ENCODE measurements at places on chromosomes 13 and 19.
A peak's percentile ranks its signal among the peaks of the same experiment; 100 is the strongest.

DNA sequence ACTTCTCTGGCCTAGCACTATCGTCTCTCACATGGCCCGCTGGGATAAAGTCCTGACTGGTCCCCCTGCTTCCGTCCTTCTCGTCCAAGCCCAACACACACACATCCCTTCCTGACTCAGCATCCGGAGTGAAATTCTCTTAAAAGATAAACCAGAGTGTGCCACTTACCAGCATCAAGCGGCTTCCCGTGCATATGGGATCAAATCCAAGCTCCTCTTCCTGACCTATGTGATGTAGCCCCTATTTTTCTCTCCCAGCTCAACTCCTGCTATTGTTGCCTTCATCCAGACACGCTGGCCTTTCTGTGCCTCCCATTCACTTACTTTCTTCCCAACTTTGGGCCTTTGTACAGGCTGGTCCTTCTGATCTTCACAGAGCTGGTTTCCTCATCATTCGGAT is 530.4 kb downstream of the DIAPH3 start:
- DNase-seq, result no peak

DNA sequence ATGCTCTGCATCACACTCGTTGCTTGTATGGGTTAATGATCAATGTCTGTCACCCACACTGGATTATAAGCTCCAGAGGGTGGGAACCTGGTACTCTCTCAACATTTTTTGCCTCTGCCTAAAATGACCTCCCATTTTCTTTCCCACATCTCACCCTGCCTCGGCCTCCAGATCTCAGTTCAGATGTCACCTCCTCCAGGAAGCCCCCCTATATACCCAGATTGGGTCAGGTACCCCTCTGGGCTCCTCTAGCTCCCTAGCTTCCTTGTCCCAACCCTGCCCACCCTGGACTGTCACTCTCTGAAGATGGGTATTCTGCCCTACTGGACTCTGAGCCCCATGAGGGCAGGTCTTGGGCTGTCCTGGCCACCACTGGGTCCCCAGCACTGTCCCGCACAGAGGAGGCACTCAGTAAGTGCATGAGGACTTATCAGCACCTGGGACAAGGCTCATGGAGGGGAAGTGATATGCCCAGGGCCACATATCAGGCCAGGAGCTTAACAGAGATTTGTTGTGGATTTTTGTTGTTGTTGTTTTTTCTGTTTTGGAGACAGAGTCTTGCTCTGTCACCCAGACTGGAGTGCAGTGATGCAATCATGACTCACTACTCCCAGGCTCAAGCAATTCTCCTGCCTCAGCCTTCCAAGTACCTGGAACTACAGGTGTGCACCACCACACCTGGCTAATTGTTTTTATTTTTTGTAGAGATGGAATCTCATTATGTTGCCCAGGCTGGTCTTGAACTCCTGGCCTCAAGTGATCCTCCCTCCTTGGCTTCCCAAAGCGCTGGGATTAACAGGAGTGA is 23.8 kb downstream of the PRKD2 start:
- peak; percentile 25 for DNase-seq

DNA sequence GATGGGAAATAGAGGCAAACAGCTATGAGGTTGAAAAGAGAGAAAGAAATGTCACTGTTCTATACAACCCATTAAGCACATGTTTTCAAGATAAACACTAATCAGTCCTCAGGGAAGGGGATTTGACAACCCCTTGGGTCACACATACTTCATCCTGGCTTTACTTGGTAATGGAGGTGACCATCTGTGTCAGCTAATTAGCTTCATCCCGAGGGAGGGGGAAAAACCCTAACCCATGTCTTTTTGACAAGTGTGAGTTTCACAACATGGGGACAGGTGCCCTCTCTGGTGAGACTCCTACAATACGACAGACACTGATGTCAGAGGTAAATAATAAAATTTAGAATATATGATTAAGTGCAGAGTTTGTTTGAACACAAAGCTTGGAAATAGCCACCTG is 43.1 kb downstream of the ZNF611 start:
- DNase-seq, result no peak

DNA sequence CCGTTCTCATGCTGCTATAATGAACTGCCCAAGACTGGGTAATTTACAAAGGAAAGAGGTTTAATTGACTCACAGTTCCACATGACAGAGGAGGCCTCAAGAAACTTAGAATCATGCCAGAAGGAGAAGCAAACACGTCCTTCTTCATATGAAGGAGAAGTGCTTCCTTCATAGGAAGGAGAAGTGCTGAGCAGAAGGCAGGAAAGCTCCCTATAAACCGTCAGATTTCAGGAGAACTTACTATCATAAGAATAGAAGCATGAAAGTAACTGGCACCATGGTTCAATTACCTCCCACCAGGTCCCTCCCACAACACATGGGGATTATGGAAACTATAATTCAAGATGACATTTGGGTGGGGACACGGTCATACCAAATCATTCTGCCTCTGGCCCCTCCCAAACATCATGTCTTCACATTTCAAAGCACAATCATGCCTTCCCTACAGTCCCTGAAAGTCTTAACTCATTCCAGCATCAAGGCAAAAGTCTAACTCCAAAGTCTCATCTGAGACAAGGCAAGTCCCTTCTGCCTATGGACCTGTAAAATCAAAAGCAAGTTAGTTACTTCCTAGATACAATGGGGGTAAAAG is 10.6 kb downstream of the ACOD1 start:
- no peak for DNase-seq

DNA sequence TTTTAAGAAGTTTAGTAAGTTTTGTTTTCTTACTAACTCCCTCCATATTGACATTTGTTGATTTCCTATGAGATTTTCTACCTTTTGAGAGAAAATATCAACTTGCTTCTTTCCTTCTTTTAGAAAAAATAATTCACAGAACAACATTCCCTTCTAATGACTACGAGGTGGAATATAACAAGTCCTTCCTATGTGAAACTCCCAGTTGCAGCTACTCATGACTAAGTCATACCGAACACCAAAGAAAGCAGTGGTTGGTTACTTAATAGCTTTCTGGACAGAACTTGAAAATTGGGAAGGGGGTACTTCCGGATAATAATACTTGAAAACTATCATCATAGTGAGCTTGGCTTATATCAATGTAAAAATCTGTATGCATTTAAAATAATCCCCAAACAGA is 144.8 kb downstream of the DACH1 start:
- no peak for DNase-seq

- DNase-seq, result no peak
Observed at GRCh38 chr19:27906081-27906480, 1306.9 kb downstream of the UQCRFS1 start.

DNA sequence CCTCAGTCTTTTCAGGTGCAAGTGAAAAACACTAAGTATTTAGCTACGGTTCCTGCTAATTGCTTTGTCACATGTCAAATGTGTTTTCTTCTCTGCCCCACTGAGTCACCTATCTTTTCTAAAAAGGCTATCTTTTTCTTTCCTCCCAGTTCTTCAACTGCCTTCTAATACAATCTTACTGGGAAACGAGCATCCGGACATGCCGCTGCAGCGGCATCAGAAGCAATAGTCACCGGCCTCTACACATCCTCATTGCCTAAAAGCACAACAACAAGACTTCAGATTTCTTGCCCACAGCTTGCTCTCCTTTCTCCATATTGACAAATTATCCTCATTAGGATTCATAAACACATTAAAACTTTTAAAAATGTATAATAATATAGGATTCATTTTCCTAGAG is 1.2 kb downstream of the PCDH9 start:
- peak; percentile 6 for DNase-seq

GRCh38 chr13:28475916-28476725 is 18.8 kb downstream of the FLT1 start:
- DNase-seq, result peak; percentile 74

DNA sequence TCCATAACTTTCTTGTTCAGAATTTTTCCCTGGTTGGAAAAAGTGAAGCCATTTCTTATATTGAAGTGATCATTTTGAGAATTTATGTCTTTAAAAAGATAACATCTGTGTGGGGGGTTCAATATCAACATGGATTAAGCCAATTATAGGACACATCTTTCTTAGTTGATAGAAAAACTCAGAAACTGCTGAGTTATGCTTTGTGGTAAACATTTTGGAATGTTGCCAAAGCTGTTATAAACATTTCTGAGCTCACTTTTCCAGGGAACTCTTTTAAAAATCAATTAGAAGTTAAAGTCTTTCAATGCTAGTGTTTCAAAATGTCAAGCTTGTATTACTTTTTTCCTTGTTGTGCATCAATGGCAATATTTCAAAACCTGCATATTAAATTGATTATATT is 248.8 kb downstream of the DACH1 start:
- DNase-seq, result no peak

GRCh38 chr13:43022934-43023288 is 475 bp upstream of the DNAJC15 start:
- DNase-seq, result no peak

DNA sequence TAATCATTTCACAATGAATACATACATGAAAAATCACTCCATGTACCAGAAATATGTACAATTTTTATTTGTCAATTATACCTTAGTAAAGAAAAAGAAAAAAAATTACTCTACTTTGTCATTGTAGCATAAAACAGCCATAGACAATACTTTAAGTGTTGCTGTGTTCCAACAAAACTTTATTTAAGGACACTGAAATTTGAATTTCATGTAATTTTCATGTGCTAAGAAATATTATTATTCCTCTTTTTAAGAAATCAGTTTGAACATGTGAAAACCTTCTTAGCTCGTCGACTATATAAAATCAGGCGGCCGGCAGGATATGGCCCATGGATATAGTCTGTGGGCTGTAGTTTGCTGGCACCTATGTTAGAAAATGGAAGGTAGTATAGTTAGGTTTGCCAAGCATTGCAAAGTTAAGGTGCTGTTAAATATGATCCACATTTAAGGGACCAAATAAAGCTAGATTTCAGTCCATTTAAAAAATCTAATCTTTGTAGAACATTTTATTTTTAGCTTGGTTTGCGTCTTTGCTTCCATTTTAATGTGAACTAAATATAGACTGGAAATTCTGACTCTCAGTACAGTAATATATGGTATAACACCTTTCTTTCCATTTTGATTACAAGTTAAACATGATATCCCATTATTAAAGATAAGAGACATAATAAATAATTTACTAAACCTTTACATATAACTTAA is 6.5 kb downstream of the DGKH start:
- DNase-seq, result no peak

- no peak for DNase-seq
Observed at GRCh38 chr13:82947683-82948082, 934.6 kb downstream of the SLITRK1 start.

DNA sequence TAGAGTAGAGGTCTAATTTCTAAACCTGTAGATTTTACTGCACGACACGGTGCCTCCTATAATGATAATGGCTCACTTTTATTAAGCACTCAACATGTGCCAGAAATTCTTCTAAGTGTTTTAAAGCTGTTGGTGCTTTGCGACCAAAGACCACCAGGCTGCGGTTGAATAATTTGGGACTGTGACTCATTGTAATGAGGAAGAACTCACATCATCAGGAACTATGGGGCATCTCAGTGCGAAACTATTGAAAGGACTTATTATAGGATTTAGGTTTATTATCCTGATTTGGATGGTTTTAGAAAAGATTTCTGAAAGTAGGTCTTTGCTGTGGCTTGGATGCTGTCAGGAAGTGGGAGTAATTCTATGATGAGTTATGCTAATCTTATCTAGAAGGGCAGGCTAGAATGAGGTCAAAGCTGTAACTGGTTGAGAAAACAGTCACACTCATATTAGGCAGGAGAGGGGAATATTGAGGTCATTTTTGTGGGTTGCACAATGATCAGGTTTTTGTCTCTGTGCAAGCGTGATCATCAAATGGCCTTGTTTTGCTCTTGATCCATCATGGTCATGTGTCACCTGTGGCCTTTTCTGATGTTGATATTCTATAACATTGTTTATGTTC is 266.8 kb downstream of the PCDH20 start:
- DNase-seq, result no peak

- DNase-seq, result peak; percentile 66
Observed at GRCh38 chr13:95492044-95492801, 60.3 kb upstream of the CLDN10 start.

DNA sequence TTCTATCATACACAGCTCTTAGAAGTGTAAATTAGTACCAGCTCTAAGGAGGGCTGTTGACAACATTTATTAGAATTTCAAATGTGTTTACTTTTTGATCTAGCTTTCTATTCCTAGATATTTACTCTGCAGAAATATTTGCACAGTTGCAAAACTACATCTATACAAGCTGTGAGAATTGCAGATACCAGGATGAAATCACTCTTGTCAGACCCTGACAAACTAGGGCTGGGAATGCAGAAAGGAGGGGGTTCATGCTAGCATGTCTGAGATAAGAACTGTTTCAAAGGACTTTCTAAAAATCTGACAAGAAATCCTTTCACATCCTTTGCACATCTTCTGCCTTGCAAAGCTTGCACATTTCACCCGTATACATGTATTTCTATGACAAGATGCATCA is 11.8 kb upstream of the PABPC3 start:
- no peak for DNase-seq

GRCh38 chr13:103067751-103068555 is 1.7 kb upstream of the SLC10A2 start:
- peak; percentile 49 for DNase-seq

- DNase-seq, result peak; percentile 42
Observed at GRCh38 chr19:12749938-12750521, 1.6 kb upstream of the BEST2 start.

DNA sequence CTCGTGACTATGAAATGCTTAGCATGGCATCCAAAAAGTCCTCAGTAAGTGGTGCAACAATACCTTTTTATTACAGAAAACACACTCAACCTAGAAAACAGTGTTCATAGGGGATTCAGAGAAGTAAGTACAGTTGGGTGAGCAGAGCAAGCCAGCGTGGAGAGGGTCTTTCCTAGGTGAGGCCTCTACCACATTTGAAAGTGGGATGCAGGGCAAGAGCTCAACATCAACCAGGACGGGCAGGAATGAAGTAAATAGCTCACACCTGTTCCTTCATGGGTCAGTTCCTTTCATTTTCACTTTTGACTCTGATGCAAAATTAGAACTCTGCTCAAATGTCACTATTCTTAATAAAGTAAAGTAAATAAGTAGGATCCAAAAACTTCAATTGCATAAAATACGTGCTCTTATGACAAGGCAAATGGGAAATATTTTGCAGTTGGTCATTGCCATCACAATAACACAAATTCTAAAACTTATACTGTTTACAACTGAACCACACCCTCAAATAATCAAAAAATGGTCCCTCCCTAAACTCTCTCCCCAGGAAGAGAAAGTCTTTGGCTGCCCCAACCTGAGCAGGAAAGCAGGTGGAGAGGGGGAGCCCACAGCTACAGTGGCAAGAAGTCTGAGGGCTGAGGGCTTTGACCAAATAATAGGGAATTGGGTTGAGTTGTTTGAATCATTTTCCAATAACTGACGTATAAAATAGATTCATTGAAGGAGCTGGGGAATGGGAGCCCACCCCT is 20.2 kb downstream of the CHAMP1 start:
- DNase-seq, result no peak

GRCh38 chr19:47754206-47755064 is 9.1 kb downstream of the NOP53 start:
- no peak for DNase-seq
